ENCODE measurements at places on chromosomes 11 and 22. TPM values are rescaled to one million over a fixed set of nuclear protein-coding genes. Genes with fewer than 3 reads are reported as not detected.

MORC2 gene
- total RNA-seq: 11.3 TPM

DNA sequence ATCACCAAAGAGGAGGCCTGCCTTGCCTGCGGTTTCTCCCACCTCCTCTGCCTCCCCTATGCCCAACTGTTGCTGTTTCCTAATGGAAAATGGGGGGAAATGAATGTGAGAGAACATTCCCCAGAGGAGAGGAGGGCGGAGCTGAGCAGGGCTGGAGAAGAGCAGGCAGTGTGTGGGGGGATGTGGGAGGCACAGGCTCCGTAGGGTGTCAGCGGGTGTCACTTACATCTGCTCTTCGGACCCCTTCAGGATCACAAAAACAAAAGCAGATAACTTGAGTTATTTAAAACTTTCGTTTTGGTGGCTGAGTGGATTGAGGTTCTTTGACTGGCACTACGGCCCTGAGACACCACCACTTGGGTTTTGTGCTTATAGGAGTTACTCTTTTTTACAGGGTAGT lies 93.8 kb downstream of the CEP164 start:
- no peak for DNase-seq

- no peak for DNase-seq
Observed at GRCh38 chr22:31983911-31984656, 39.7 kb downstream of the YWHAH start.

GRCh38 chr11:70506658-70506970 lies 108.3 kb downstream of the CTTN start:
- no peak for DNase-seq

DNA sequence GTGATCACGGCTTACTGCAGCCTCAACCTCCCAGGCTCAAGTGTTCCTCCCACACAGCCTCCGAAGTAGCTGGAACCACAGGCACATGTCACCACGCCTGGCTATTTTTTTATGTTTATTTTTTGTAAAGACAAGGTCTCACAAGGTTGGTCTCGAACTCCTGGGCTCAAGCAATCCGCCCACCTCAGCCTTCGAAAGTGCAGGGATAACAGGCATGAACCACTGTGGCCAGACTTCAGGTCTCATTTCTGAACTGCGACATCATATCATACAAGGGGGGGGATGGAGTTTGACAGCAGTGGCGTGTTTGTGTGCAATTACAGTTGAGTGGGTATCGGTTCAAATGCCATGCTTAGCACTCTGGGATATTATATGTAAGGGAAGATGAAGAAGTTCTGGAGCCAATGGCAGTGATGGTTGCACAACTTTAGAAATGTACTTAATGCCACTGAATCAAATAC lies 6.9 kb downstream of the NAALADL1 start:
- no peak for DNase-seq

DNA sequence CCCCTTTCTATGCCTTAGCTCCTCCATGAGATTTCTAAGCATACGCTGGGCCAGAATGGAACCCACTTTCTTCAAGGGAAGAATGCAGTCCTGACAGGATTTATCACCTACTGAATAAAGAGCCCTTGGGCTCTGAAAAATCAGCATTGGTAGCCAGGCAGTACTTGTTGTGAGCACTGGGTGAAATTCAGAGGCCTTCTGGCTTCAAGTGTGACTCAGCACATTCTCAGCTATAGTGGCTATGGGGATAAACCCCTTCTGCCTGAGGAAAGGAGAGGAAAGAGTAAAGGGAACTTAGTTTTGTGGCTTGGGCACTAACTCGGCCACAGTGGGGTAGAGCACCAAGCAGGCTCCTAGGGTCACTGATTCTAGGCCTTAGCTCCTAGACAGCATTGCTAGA lies 574.8 kb downstream of the JRKL start:
- DNase-seq: no peak

F2 gene
- total RNA-seq: not detected

- DNase-seq: no peak
Observed at GRCh38 chr22:19590696-19591095, 66.5 kb upstream of the CLDN5 start.

SGSM1 gene
- 1.2 TPM for total RNA-seq

- no peak for DNase-seq
Observed at GRCh38 chr11:132037467-132037862, 667.0 kb downstream of the NTM start.

DNA sequence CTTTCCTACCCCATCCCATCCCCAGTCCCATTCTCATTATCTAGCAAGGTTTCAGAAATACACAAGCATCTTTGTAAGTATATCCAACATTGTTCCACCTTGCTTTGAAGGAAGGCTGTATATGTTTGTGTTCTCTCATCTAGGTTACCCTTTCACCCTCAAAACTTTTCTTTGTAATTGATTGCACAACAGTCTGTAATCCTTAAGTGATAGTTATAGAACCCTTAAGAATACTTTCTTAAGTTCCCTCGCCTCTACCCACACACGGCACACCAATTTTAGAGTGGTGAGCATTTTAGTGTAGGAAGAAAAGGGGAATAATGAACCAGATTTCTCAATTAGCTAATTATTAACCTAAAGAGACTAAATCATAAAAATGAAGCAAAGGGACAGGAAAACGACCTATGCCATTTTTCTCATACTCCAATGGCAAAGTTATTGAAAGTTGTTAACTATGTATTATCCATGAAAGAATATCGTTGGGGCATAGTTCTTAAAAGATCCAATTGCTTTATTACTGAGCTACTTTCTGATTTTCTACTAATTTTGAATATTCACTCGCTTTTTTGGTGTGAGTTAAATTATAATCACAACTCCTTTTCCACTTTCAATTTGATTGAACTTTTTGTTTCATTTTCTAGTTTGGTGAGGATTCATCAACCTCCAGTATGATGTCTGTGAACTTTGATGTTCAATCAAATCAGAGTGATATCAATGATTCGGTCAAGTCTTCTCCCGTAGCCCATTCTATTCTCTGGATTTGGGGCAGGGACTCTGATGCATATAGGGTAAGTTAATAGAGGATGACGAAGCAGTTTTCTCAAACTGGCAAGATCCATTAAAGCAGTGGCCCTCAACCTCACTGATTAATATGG lies 44.9 kb downstream of the TTC17 start:
- DNase-seq: no peak

DNA sequence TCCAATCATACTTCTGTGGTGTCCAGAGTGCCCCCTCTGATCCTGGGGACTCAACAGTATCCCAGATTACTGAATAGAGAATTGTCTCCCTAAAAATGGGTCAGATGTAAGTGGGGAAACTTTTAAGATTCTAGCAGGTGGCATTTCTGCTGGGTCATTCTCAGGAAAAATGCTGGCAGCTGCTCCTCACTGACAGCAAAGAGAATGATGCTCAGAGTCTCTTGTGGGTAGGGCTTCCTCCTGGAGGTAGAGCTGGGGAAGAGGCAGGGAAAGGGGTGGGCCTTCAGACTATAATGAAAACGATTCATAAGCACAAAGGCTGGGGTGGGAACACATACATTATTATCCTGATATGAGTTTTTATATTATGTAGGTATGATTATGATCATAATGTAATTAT lies 647.2 kb downstream of the NELL1 start:
- no peak for DNase-seq

DNA sequence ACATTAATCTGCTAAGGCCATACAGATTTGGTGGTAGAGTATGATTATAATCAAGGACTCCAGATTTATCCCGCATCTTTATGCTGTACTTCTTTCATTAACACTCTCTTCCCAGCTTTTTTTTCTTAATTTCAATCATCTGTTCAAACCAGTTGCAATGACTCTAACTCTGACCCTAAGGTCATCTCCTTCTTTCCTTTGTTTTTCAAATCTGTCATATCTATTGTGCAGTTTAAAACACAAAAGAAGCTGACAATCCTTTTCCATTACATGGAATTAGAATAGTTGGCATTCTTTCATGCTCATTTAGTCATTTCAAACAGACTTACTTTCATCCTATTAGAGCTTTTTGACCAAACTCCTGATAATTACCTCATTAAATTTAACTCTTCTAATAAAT lies 53.6 kb upstream of the GRM5 start:
- DNase-seq: no peak

DNA sequence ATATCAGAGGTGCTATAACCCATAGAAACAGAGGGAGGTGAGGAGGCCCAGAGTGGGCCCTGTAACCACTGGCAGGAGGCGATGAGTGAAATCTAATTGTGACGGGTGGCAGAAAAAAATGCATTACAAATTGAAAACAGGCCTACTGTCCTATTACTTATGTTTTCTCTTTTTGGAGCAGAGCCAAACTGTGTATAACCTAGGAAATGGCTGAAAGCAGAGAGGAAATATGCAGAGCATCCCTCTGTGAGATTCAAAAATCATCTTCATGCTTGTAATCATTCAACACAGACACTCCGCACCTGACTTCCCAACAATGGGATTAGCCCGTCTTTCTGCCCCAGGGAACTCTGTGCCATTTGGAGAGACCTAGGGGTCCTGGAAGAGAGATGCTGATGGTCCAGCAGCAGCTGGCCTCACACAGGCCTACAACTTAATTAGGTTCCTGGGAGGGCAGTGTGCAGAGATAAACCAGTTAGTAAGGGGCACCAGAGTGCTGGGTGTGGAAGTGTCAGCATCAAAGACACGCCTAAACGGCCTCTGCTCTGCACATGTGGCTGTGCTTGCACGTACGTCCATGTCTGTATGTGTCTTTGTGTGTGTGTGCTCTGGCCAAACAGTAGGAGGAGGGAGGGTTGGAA lies 41.8 kb downstream of the MAP6 start:
- DNase-seq: no peak

GRCh38 chr11:117583063-117583801 lies 213.8 kb downstream of the DSCAML1 start:
- DNase-seq: peak; percentile 69

- DNase-seq: no peak
Observed at GRCh38 chr11:17766590-17766989, 32.0 kb downstream of the KCNC1 start.

DNA sequence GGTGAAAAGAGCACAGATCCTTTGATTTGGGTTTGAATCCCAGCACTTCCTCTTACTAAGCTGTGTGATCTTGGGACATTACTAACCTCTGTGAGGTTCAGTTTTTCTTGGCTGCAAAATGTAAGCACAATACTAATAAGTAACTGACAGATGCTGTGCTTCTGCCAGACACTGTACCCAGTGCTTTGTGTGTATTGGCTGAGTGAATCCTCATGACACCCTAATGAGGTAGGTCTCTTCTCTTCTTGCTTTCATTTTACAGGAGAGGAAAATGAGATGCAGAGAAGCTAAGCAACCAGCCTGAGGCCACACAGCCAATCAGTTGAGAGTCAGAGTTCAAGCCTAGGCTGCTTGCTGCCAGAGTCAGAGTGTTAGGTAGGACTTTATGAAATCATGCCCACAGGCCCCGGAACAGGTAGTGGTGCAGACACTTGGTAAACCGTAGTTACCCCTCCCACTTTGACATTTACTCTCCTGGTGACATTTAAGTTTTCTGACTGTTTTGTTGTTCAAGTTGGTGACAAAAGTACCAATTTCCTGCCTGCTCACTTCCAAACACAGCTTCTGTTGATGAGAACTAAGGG lies 21.2 kb downstream of the PTPRJ start:
- no peak for DNase-seq

DNA sequence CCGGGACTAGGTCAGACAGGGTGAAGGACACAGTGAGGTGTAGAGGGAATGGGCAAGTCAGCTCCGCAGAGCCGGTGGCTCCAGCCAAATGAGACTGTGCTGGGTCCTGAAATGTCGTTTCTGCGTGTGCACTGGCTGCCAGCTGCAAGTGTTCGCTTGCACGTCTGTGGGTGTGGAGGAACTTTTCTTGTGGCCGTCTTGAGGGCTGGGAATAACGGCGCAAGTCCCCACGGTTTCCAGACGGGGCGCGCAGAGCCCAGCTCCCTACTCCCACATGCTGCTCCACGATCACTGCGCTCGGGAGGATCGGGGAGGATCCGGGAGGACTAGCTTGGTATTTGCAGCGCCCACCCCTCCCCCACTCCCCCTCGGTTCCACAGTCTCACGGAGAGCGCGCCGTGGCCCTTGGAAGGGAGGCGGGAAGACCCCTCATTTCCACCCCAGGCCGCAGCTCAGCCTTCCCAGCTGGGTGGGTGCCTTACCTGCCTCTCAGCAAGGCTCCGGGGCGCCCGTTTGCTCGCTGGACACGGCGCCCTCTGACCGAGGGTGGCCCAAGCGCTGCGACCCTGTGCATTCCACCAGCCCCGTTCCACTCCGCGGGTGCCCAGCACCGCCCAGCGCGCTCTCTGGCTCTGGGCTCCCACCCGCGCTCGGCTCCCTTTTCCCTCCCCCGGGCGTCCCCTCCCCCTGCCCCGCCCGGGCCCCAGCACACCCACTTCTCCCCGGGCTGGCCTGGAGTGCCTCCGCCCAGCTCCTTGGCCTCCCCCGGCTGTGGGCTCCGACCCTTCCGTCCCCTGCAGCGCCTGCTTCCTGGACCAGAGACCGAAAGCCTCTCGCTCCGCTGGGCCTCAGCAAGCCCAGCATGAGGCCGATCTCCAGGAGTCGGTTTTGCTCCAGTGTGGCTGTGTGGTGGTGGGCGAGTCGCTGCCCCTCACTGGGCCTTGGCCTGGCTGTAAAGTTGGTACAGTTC lies at the start of gene KCNE3:
KCNE3 (minus strand) TSS at position 634 of the 970 bp plus-strand sequence. CDS start 9,986 bp downstream, outside the sequence.
- DNase-seq: peak; percentile 68

OR10D3 gene
- total RNA-seq: 0.24 TPM

DNA sequence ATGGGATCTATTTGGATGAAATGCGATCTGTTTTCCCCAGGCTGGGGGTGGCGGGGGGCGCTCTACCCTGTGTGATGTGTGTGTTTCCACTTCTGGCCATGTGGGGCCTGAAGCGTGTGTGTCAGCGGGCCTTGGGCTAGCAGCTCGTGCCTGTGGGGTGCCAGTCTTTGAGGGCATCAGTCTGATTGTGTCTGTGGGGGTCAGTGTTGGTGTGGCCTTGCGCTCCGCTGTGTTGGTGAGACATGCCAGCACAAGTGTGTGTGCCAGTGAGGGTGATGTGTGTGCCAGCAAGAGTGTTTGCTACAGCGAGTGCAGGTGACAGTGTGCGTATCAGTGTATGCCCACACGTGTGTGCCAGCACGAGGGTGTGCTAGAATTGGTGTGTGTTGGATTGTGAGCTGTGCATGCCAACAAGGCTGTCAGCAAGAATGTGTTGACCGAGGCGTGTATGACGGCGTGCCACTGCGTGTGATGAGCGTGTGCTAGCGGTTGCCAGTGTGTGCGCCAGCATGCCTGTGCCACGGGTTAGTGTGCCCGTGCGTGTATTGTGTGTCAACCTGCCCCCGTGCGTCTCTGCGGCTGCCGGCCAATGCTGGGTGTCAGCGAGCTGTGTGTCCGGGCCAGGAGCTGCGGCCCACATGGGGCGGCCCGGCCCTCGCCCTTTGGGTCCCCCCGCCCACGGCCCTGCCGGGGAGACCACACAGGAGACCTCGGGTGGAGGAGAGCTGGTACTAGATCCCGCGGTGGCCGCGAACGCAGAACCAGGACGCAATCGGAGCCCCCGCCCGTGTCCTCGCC lies 519 bp downstream of the ARRB1 start:
- DNase-seq: no peak

DNA sequence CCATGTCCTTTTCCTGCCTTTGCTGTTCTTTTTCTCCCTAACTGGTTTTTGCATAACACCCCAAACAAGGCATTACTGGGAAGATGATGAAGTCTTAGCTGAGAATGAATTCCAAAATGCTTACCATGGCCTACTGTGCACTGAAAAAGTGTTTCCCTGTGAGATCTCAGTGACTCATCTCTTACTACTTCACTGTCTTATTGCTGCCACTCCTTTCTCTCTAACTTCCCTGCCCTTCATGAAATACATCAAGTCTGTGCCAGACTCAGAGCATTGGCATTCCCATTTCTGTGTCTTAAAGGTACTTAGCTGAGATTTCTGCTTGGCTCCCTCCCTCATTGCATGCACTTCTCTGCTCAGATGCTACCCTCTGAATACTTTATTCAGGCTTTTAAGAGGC lies 49.1 kb upstream of the MUC15 start:
- DNase-seq: peak; percentile 89

GRCh38 chr11:44711113-44711786 lies 15.5 kb upstream of the TSPAN18 start:
- DNase-seq: peak; percentile 78

All from umbilical cord (tissue), 2 donors.